Pulmonary artery endothelial cell (primary cell): ENCODE measurements at places on chromosomes 3 and 15.
A peak's percentile ranks its signal among the peaks of the same experiment; 100 is the strongest.

GRCh38 chr3:192039593-192039992 is 578.6 kb downstream of the PYDC2 start:
- no peak for DNase-seq

DNA sequence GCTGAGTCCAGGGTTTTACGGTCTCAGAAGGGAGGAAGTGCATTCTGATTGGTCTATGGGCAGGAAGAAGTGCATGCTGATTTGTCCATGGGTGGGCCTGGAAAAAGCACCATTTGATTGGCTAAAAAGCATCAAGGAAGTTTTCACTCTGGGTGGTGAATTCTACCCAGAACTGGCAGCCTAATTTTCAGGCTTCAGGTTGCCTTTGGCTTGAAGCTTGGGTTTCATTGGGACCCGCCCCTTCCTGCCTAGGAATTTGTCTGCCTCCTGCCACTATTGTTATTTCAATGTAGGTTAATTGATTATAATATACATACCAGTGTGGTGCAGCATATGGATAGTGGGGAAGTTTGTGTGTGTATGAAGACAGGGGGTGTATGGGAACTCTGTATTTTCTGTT is 1355.9 kb downstream of the SI start:
- DNase-seq: no peak

DNA sequence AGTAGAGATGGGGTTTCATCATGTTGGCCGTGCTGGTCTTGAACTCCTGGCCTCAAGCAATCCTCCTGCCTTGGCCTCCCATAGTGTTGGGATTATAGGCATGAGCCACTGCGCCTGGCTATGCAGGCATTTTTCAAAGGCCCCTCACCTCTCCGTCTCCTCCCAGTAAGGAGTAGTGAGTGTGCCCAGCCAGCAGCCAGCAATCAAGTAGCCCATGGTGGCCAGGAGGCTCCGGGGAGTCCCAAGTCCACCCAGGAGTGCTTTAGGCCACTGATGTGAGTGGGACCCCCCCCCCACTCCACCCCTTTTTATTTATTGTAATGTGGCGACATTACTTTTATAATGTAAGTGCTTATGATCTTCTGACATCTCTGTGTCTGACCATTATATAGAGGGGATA is 8.1 kb downstream of the ISG20 start:
- no peak for DNase-seq

DNA sequence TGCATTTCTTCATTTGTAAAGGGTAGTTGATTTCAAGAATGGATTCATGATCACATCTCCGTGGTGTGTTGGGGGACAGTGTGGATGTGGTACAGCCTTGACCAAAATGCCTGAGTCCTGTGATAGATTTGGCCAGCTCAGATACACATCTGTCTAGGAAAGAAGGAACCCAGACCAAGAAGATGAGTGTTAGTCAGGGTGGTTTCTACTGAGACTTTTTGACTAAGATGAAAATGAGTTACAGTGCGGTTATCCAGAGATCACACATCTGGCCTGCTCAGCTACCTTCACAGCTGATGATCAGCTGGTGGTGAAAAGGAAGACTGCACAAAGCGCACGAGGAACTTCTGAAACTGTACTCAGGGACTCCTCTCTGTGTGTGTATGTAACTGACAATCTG is 68.0 kb downstream of the FNDC3B start:
- DNase-seq: no peak

GRCh38 chr3:64815789-64816188 is 128.0 kb upstream of the ADAMTS9 start:
- DNase-seq: no peak

- no peak for DNase-seq
These were observed at the start of gene SEMA3G for GRCh38 chr3:52444860-52445793. Gene SEMA3G (minus strand): TSS chr3:52445103. CDS start chr3:52445027, 76 bp downstream.

- DNase-seq: no peak
These were observed 287.8 kb downstream of the XXYLT1 start for GRCh38 chr3:194983121-194983520.

DNA sequence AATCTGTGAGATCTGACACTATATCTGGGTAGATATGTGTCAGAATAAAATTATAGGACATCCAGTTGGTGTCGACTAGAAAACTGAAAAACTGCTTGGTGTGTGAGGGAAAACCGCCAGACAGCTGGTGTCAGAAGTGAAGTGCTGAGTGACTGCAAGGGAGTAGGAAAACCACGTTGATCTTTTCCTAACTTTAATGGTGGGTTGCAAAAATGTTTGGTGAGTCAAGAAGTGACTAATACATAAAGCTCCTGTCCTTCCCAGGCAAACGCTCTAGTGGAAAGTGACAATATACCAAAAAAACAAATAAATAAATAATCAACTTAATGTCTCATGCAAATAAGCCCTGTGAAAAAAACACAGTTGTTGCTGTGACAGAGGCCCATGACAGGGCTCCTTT is 7.3 kb upstream of the CD96 start:
- DNase-seq: no peak

DNA sequence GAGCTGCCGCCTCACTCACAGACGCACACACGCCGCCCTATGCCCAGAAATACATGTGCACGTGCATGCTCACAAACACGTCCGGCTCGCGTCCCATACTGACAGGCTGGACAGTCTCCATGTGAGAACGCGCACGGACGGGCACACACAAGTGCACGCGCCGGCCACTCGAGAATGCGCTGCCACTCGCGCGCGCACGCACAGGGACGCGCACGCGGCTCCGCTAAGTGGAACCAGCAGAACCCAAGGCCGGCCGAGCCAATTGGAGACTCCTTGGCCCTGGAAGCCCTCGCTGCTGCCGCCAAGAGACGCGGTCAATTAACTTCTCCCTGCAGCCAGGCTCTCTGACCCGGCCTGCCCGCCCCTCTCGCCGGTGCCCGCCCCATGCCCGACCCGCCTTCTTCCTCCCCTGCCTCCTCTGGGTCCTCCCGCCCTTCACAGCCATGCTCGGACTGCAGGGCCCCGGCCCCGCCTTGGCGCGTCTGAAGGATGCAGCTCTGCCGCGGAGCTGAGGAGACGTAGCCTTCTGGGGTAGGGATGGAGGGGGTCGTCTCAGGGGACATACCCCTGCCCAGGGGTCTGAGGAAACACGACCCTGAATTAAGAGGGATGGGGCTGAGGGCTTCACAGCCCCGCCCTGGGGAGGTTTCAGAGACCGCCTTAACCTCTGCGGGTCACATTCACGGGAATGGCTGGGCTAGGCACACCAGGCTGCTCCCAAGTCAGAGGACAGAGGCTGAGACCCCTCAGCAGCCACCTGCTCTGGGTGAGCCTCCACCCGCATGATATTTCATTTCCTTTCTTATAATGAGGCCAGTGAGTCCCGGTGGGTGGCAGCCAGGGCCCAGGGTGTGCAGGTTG is 15.0 kb downstream of the PTH1R start:
- no peak for DNase-seq

DNA sequence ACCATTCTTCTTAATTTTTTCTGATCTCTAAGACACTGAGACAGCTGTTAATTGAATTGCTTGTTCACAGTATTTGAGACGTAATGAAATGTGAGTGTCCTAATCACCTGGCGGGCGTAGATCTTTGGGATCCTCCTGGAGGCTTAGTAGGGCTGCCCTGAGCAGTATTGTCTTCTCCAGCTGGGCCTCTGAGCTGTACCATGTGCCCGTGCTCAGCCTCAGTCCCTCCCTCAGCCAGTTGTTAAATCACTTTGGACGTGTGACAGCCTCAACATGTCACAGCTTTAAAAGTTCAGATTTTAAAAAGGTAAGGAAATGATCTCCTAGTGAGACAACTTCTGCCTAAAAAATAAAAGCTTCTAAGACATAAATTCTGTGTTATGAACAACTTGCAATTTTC is 35.5 kb downstream of the IGF1R start:
- DNase-seq: no peak

DNA sequence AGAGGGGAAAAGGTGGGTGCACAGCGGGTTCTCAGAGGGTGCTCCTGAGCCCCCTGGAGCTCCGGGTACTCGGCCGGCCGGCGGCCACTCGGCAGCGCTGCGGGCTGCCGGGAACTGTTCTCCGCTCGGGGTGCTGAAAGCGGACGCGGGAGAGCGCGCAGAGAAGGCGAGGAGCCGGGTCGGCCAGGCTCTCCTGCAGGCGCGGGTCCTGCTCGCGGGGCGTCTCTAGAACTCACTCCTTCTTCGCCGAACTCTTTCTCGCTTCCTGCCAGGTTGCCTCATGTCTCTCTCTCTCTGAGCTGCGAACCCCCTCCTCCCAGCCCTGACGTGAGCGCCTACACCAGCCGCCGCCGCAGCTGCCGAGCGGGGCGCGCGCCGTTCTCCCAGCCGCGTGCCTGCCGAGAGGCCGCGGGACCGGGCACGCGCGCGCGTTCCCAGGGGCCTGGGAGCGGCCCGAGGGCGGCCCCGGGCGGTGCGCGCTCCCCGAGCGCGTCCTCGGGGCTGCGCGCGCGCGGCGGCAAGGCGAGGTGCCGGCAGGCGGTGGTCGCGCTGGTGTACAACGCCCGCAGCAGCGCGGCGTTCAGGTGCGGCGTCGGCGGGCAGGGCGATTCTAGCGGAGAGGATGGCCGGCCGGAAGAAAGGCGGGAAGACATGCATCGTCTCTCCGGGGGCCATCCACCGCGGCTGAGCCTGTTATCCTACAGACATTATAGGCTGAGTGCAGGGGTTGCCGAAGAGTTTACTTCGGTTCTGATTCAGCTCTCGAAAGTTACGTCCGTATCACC is at the start of gene PEX5L:
Gene PEX5L, minus strand, starts transcription at position 267 of the 785 bp plus-strand sequence. CDS start 338 bp downstream, outside the sequence.
- DNase-seq: no peak

DNA sequence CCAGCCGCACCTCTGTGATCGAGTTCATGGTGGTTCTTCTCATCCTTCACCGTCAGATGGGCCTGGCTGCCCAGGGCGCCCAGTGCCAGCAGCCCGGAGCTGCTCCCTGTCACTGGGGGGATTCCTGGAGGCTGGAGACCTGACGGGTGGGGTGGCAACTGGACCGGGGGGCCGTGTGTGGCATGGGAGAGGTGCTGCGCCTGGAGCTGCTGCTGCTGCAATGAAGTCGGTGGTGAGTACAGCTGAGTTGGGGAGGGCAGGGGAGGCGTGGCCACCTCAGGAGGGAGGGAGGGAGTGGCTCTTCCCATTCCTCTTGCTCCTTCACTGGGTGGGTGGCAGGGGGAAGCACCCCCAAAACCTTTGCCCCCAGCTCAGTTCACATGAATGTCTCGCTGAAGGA is 31.7 kb downstream of the TLE3 start:
- DNase-seq: no peak

- no peak for DNase-seq
These were observed 47.6 kb downstream of the OSTN start for GRCh38 chr3:191246630-191247029.

DNA sequence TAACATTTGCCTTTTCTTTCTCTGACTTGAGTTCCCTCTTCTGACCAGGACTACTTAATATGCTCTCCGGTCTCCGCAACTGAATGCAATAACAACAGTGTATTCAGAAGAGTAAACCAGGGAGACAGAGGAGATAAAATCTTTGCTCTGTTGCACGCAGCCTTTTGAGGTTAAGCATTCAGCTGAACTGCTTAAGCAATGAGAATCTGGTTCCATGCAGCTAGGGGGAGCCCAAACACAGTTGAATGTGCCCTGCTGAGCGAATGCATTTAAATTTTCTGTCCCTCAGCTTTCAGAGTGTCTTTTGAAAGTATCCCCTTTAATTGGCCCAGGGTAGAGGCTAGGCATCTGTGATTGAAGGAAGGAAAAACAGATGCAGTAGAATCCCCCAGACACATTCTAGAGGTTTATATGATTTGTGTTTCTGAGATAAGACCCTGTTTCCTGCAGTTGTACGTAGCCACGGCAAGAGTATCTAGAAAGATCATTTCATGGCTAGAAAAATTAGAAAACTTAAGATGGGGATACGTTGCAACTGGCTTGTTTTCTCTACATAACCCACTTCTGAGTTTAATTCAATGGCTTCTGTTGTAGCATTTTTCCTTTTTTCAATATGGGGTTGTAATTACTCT is 309.6 kb downstream of the TUSC7 start:
- DNase-seq: peak; percentile 11

DNA sequence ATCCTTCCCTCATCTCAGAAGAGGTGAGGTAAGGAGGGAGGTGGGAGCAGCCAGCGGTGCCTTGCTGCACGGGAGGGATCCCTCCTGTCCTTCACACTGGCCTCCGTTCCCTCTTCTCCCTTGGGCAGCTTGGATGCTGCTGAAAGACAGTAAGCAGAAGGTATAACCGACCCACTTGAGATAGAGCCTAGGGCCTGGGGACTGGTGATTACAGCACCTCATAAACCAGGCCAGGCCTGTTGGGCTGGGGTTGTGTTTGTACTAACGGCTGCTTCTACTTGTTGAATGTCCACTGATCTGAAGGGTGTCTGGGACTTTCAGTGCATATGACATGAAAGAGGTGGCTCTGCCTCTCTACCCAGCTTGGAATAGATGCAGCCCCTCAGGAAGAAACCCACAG is 25.0 kb downstream of the SEMA6D start:
- DNase-seq: no peak

DNA sequence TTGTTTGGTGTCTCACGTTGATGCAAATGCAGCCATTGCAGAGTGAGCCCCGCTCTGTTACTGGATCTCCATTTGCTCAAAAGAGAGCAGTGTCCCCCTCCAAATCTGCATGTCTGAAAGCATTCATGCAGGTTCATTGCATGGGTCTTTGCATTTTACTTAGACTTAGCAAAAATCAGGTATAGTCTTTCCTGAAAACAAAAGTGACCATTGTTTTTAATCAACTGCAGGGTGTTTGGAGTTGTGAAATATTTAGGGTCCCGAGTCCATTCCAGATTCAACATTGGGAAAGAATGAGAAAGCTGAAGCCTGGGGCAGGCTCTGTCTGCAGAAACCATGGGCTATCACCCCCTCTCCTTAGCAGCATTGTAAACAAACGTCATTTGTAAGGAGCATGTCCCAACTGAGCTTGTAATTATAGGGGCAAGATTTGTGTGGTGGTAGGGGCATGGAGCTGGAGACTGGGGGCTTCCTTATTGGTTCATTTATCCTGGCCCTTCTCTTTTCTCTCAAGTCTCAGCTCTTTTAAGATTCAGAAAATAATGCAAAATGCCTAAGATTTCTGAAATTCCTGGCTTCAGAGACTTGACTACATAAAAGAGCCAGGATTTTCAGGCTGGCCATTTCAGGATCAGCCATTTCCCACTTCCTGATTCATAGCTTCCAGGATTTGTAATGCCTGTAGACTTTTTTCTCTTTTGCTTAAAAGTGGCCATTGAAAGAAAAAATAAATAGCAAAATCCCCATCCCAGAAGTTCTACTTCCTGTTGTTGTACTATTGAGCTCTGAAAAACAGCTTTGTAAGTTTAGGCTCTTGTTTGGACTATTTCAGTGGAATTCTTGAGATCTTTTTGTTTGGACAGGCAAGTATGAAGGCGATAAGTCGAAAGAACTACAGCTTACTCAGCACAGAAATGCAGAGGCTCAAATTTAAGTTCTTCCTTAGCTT is 23.0 kb downstream of the IGF1R start:
- peak; percentile 55 for DNase-seq

DNA sequence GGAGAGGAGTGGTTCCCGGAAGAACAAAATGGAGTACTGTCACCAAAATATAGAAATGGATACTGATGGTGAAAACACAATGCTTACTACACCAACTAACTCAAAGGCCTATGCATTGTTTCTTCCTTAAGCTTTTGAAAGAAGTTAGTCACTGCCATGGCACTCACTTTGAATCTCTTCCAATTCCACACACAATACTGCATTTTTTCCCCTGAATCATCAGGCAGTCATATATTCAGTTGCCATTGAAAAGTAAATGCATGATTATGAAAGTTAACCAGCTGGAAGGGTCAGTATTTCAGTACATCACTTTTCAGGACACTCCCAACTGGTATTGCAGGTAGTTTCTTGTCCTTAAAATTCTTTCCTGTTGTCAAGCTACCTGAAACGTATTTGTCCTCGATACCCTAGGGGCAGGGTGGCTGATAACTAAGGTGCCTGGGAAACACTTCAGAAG is 9.0 kb upstream of the LRRFIP2 start:
- DNase-seq: peak; percentile 76

- DNase-seq: no peak
These were observed 83.8 kb downstream of the MAP4 start for GRCh38 chr3:47932421-47932820.
